ENCODE measurements at places on chromosomes 11 and 22.

GRCh38 chr11:3055891-3056290, 1.3 kb downstream of the CARS1 start:
- no peak for DNase-seq

DNA sequence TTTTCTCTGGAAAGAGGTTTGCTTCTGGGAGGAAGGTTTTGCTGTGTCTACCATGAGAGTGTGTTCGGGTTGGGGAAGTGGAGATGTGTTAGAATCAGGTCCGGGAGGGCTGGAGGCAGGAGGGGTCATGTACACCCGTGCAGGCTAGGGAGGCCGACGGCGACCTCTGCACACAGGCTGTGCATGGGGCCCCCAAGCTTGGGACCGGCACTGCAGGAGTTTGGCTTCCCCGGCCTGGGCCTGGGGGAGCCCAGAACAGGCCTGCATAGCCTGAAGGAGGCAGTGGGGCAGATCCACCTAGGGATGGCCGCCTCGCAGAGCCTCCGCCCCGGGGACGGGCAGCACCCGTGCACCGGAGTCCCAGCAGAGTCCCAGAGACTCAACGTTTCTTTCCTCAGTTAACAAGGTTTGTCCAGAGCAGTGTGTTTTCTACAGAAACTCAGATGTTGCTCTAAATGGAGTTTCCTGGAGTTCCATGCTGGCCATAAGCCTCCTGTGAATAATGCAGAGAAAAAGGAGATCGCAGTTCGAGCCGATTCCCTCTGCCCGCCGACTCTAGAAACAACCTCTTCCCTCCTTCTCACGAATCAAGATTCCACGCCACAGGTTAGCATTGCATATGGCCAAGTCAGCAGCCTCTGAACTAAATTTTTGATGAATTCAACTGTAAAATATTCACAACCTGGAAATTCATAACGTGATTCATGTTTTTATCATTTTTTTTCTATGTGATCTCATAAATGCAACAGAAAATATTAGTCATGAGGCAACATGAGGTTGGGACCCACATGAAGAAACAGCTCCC, 427.3 kb downstream of the BRD1 start:
- DNase-seq, result no peak

GRCh38 chr11:45816614-45817013, 11.7 kb downstream of the SLC35C1 start:
- no peak for DNase-seq

GRCh38 chr11:7639643-7640025, 33.7 kb downstream of the CYB5R2 start:
- DNase-seq, result no peak

GRCh38 chr11:29996016-29996415, 20.8 kb downstream of the KCNA4 start:
- no peak for DNase-seq

GRCh38 chr11:103436131-103436770, 327.0 kb downstream of the DYNC2H1 start:
- no peak for DNase-seq

- DNase-seq, result no peak
Measured at GRCh38 chr11:16817351-16817750, 78.9 kb downstream of the C11orf58 start.
